ENCODE measurements at places on chromosomes 7 and 10.
A peak's percentile ranks its signal among the peaks of the same experiment; 100 is the strongest.

DNA sequence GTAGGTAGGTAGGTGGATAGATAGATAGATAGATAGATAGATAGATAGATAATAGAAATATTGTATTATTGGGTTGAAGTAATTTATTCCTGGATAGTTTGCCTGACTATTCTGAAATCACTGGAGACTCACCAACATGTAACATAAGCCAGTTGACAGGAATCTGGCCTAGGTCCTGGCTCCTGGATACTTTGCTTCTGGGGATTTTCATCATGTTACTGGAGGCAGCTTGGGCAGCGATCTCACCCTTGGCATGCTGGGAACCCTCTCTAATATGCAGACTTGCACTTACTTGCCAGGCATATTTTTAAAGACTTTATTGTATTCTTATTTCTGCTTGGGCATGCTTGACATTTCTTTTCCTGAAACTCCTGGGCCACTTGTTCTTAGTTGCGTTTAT lies 709.1 kb upstream of the FZD8 start:
- no peak for DNase-seq

- peak; percentile 56 for DNase-seq
Measured at GRCh38 chr7:105975770-105976417, 12.8 kb downstream of the CDHR3 start.

DNA sequence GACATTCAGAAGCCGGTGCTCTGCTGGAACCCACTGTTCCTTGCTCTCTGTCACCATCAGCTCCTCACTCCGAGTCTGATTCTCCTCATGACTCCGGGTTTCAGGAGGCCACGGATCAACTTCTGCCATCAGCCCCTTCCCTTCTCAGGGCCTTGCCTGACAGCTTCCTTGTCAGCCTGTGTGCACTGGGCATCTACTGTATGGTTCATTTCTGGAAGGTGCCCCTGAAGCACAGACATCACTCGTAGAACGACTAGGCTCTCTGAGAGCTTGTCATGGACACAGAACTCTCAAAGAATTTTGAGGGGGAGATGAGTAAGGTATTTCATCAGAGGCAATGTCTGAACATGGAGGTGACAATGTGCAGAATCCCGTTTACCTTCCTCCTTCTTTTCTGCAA lies 396.1 kb downstream of the TNS3 start:
- no peak for DNase-seq

DNA sequence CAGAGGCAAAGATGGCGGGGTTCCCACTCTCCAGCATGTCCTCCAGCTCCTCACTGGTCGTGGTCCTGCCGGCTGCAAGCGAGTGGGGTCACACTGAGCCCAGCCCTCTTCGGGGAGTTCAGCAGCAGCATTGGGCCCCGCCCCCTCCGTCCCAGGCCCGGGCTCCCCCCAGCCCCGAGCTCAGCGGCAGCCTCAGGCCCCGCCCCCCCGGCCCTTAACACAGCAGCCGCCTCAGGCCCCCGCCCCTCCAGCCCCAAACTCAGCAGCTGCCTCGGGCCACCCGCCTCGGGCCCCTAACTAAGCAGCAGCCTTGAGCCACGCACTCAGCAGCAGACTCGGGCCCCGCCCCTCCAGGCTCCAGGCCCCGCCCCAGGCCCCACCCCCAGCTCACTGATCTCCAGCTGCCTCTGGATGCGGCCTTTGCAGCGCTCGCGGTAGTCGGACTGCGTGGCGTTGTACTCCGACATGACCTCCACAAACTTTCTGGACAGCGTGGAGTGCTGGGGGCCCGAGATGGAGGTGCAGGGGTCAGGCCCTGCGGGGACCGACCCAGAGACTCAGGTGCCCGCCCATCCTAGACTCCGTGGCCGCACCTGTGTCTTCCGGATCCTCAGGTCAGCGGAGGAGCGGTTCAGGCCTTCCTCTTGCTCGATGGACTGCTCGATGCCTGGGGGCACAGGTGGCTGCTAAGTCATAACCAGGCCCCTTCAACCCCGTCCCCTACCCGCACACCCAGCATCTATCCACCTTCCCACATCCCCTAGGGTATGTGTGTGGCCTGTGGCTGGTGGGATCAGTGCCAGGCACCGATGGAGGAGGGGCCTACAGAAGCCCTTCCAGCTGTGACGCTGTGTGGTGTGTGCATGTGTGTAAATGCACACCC lies 15.5 kb downstream of the STX1A start:
- peak; percentile 69 for DNase-seq

DNA sequence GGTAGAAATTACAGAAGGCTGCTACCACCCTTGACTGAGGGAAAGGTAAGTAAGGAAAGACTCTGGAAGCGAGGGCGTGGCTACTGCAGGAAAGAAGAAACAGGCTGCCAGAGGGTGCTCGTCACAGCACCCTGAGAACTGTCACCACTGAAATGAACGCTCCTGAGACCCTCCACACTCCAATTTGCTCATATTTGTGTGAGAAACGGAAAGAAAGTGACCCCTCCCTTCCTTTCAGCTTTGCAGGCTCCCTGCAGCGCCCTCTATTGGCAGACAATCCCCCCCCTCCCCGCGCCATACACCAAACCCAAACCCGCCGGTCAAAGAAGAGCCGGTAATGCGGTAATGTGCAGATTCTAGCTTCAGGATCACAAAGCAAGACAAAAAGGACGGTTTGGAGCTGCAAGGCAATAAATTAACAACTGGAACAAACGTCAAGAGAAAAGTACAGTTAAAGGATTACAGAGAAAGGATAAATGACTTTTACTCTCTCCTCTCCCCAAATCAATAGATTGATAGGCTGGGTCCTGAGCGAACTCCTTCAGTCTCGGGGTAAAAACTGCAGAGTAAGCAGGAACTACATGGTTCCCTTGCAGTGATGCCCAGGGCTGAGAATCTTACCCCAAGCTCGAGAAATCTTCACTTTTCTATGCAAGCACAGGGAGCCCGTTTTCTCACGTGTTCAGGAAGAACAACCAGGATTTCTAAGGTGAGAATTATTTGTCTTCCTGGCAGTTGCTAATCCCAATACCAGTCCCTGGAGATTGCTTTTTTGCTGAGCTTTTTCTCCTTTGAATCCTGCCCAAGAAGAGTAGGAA lies 47.6 kb downstream of the STEAP1B start:
- peak; percentile 27 for DNase-seq
